ENCODE measurements at places on chromosomes 1 and 21.
A peak's percentile ranks its signal among the peaks of the same experiment; 100 is the strongest.

GRCh38 chr1:224676551-224676950 lies 60.4 kb downstream of the CNIH3 start:
- no peak overlapping the region for H3K4me3 ChIP-seq
- no peak overlapping the region for H3K27ac ChIP-seq
- DNase-seq: no peak
- H3K27me3 ChIP-seq: peaks cover 2% of the 10 kb centered on the region
- no peaks in the 10 kb centered on the region for H3K4me1 ChIP-seq

DNA sequence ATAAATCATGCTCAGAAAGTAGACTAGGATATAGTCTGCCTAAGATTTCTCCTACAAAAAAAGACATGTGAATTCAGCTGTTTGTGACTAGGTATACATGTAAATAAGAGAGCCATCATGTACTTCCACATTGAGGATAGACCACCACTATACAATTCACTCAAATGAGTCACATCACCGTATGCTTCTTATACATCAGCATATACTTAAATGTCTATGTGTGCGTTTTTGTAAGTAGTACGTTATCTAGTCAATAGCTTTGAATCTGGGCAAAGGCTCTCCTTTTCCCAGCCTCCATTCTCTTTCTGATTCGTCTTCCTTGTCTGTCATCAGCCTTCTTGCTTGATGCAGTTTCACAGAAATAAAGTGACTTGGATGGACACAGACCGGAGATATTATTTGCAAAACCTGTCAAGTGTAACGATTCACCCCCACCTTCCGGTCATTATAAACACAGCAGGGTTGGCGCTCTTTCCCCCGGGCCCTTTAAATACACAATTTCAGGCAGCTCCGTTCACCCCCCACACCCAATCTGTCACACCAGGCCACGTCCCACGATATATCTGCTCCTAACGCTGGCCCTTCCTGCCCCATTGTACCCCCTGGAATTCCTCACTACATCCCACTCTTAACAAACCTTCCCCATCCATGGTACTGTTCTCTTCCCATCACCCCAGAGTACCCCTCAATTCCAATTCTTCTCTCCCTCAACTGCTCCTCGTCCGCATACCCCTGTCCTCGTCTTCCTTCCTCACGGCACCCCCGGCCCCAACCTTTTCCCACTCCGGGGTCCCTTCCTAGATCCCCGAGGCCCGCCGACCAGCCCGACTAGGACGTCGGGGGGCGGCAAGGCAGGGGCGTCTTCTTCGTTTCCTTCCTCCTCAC lies 636 bp downstream of the VAMP4 start:
- no peaks in the 10 kb centered on the region for H3K27me3 ChIP-seq
- H3K4me3 ChIP-seq: peak overlapping the region; percentile 97
- peak; percentile 74 for DNase-seq
- H3K4me1 ChIP-seq: peaks cover 48% of the 10 kb centered on the region
- peaks cover 20% of the 10 kb centered on the region for H3K36me3 ChIP-seq
- peak overlapping the region; percentile 98 for H3K27ac ChIP-seq

DNA sequence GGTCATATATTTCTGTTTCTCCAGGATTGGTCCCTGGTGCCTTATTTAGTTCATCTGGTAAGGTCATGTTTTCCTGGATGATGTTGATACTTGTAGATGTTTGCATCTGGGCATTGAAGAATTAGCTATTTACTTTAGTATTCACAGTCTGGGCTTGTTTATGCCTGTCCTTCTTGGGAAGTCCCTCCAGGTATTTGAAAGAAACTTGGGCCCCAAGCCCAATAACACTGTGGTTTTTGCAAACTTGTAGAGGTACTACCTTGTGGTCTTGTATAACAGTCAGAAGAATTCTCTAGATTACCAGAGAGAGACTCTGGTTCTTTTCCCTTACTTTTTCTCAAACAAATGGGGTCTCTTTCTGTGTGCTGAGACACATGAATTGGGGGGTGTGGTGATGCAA lies 251.4 kb upstream of the B3GALT2 start:
- peaks cover 32% of the 10 kb centered on the region for H3K4me1 ChIP-seq
- H3K27ac ChIP-seq: peak overlapping the region; percentile 75
- no peaks in the 10 kb centered on the region for H3K27me3 ChIP-seq
- no peak overlapping the region for H3K4me3 ChIP-seq
- H3K36me3 ChIP-seq: peaks cover 52% of the 10 kb centered on the region
- DNase-seq: no peak

GRCh38 chr1:231938211-231938610 lies 311.6 kb downstream of the DISC1 start:
- H3K27ac ChIP-seq: no peak overlapping the region
- no peak for DNase-seq
- H3K27me3 ChIP-seq: no peaks in the 10 kb centered on the region
- H3K4me1 ChIP-seq: no peaks in the 10 kb centered on the region
- H3K4me3 ChIP-seq: no peak overlapping the region
- H3K36me3 ChIP-seq: peaks cover 2% of the 10 kb centered on the region

GRCh38 chr1:20992322-20993056 lies 184.2 kb downstream of the EIF4G3 start:
- H3K27ac ChIP-seq: peak overlapping the region; percentile 94
- DNase-seq: no peak
- no peaks in the 10 kb centered on the region for H3K27me3 ChIP-seq

GRCh38 chr1:116503546-116504307 lies 67.1 kb downstream of the CD58 start:
- H3K27ac ChIP-seq: peak overlapping the region; percentile 92
- H3K4me1 ChIP-seq: peaks cover 73% of the 10 kb centered on the region
- H3K4me3 ChIP-seq: peak overlapping the region; percentile 18
- no peaks in the 10 kb centered on the region for H3K27me3 ChIP-seq
- H3K36me3 ChIP-seq: peaks cover 17% of the 10 kb centered on the region

DNA sequence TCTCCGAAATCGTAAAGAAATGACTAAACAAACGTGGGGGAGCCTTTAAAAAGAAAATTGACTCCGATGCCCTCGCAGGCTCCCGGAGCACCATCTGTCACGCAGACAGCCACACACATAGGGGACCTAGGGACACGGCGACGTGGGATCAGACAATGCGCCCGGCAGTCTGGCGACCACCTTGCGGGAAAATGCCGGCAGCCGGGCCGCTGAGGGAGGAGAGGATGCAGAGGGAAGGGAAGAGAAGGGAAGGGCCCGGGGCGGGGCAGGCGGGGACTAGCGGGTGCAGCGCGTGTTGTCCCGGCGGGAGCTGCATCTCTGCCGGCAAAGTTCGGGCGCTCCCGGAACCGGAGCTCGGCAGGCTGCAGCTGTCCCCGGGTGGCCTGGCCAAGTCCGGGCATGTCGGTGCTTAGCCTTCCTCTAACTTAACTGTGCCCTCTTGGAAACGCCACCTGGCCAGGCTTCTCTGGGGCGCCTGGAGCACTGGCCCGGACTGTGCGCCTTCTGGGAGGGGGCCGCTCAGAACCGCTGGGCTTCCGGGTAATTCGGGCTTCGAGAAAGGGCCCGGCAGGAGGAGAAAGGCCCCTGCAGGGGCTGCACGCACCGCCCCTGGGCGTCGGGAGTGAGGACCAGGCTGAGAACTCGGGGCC lies 1.8 kb downstream of the NHLH2 start:
- DNase-seq: no peak
- peak overlapping the region; percentile 44 for H3K4me3 ChIP-seq
- H3K4me1 ChIP-seq: peaks cover 4% of the 10 kb centered on the region
- no peaks in the 10 kb centered on the region for H3K36me3 ChIP-seq
- H3K27ac ChIP-seq: no peak overlapping the region

DNA sequence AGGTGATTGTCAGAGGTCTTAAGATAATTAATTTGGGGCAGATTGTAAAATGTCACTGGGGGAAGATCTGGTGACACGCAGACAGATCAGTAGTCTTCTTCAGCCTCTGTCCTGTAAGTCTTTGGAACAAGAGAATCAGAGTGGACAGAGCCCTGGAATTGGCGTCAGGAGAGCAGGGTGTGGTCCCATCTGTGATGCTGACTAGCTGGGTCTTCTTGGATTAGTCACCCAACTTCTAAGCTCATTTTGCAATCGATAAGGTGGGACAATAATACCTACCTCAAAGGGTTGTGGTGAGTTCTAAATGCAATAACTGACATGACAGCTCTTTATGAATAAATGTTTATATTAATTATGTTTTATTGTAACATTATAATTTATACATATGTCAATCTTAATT lies 4.8 kb downstream of the FASLG start:
- peaks cover 81% of the 10 kb centered on the region for H3K4me1 ChIP-seq
- peak overlapping the region; percentile 96 for H3K27ac ChIP-seq
- H3K4me3 ChIP-seq: peak overlapping the region; percentile 94
- H3K27me3 ChIP-seq: no peaks in the 10 kb centered on the region
- H3K36me3 ChIP-seq: peaks cover 83% of the 10 kb centered on the region

DNA sequence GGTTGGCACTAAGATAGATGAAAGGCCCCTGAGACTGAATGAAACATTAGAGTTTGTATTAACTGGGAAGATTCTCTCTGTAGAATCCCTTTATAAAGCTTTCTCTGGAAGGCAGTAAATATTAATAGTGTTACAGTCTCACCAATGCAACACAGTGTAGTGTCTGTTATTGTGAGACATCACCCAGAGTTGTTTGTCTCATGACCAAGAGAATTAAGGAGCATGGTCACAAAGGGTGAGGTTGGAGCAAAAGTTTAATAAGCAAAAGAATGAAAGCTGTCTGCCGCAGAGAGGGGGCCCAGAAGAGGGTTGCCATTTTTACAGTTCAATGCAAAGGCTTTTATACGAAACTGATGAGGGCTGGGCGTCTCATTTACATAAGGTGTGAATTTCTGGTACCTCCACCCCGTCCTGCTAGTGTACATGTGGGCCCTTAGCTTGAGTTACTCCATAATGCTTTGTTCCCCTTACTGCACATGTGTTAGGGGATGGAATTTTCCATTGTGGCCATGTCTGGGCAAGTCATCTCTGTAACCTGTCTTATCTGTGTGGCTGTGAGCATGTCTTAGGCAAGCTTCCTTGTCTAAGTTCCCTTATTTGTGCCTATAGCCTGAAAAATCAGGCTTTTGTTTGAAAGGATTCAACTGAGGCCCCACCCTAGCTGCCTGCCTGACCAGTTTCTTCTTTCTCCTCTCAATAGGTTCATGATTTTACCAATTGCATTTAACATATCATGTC lies 184.1 kb downstream of the RASAL2 start:
- DNase-seq: no peak
- no peaks in the 10 kb centered on the region for H3K36me3 ChIP-seq
- no peak overlapping the region for H3K27ac ChIP-seq

DNA sequence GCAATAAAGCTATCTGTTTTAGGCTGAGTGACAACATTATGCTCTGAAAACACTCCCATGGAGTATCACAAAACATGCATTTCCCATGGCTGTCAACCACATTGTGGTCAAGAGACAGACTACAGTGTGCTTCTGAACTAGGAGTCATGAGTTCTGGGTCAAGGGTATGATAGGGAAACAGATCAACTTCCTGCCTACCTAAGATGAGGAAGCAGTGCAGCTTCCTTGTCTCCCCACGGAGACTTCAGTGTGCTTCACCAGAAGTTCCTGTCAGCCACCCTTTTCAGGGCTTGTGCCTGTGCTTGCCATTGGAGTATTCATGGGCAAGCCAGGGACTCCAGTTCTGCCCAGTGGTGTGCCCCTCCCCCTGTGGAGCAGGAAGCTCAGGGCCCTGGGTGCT lies 19.9 kb downstream of the LCE3E start:
- no peaks in the 10 kb centered on the region for H3K36me3 ChIP-seq
- H3K27ac ChIP-seq: no peak overlapping the region
- no peak for DNase-seq

DNA sequence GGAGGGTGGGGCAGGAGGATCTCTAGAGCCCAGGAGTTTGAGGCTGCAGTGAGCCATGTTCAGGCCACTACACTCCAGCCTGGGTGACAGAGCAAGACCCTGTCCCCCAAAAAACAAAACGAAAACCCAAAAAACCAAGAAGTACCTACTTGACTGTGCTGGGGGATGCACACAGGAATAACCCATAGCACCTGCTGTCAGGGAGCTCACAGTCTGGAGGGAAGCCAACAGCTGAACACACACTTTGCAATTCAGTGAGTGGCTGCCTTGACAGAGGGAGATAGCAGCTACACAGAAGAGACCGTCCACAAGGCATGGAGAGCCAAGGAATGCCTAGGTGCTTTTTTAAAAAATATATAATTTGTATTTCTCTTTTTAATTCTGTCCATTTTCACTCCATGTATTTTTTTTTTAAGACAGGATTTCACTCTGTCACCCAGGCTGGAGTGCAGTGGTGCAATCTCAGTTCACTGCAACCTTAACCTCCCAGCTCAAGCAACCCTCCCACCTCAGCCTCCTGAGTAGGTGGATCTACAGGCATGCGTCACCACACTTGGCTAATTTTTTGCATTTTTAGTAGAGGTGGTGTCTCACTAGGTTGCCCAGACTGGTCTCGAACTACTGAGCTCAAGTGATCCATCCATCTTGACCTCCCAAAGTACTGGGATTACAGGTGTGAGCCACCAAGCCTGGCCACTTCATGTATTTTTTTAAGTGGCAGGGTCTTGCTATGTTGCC lies 68.7 kb downstream of the NID1 start:
- peaks cover 17% of the 10 kb centered on the region for H3K36me3 ChIP-seq
- peaks cover 53% of the 10 kb centered on the region for H3K4me1 ChIP-seq
- H3K4me3 ChIP-seq: no peak overlapping the region
- no peak for DNase-seq
- peak overlapping the region; percentile 75 for H3K27ac ChIP-seq

- H3K4me1 ChIP-seq: peaks cover 3% of the 10 kb centered on the region
- no peak for DNase-seq
- no peak overlapping the region for H3K4me3 ChIP-seq
- H3K27ac ChIP-seq: no peak overlapping the region
- no peaks in the 10 kb centered on the region for H3K36me3 ChIP-seq
Measured at GRCh38 chr1:180198196-180198595, 31.9 kb upstream of the LHX4 start.

DNA sequence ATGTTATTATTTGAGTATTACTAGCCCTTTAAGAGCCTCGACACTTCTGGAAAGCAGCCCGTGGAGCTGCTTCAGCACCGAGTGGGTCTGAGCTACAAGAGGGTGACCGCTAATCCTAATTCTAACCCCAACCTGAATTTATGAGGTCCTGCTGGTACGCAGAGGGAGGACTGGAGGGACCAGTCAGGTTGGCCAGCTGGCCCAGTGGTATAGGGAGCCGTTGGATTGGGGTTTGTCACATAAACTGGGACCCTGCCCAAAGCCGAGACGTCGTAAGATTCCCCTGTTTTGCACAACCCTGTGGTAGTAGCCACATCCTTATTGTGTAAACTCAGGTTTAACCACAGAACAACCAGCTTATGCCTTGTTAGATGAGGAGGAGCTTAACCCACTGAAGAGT lies 60.8 kb upstream of the F3 start:
- H3K36me3 ChIP-seq: no peaks in the 10 kb centered on the region
- H3K27me3 ChIP-seq: peaks cover 40% of the 10 kb centered on the region
- H3K4me3 ChIP-seq: peak overlapping the region; percentile 19
- H3K4me1 ChIP-seq: peaks cover 13% of the 10 kb centered on the region
- peak; percentile 57 for DNase-seq

DNA sequence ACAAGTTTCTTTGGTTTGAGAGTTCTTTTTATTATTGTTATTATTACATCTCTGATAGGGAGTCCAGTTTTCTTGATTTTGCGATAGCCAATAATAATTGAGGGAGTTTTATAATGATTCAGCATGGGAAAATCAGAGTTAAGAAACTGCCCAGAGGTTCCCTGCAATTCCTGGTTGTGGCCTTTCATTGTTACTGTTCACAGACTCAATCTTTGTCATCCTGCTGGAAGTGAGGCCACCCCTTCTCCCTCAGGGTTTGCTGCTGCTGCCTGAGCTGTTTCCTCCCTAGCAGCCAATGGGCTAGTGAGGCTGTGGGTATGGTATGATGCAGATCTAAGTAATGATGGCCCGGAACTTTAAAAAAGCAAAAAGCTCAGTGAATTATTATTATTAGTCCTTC lies 50.2 kb upstream of the TACSTD2 start:
- DNase-seq: no peak
- peaks cover 7% of the 10 kb centered on the region for H3K27me3 ChIP-seq
- no peaks in the 10 kb centered on the region for H3K36me3 ChIP-seq
- no peak overlapping the region for H3K27ac ChIP-seq
- H3K4me1 ChIP-seq: no peaks in the 10 kb centered on the region
- no peak overlapping the region for H3K4me3 ChIP-seq

Measured in activated CD8-positive, alpha-beta memory T cell treated with anti-CD3 and anti-CD28 coated beads, Interleukin-2, amount 10 ng/mL, durations not matched to agents 7 days and 5 days (primary cell).